Pancreas (tissue), 10 donors: ENCODE measurements at places on chromosomes 11 and 22. TPM values are rescaled to one million over a fixed set of nuclear protein-coding genes. Genes with fewer than 3 reads are reported as not detected.

Gene KLHL35
- polyA plus RNA-seq = 1.7 TPM

Gene MOV10L1
- 0.23 TPM for polyA plus RNA-seq

Gene FAT3
- polyA plus RNA-seq = 0.30 TPM

Gene C11orf97
- not detected for polyA plus RNA-seq

Gene ALDH3B1
- 9.5 TPM for polyA plus RNA-seq

- no peak overlapping the region for H3K27ac ChIP-seq
- no peaks in the 10 kb centered on the region for H3K27me3 ChIP-seq
- no peak for DNase-seq
- H3K36me3 ChIP-seq = no peaks in the 10 kb centered on the region
- H3K4me1 ChIP-seq = no peaks in the 10 kb centered on the region
These were observed 586.4 kb downstream of the BRD1 start for GRCh38 chr22:49241174-49241851.

DNA sequence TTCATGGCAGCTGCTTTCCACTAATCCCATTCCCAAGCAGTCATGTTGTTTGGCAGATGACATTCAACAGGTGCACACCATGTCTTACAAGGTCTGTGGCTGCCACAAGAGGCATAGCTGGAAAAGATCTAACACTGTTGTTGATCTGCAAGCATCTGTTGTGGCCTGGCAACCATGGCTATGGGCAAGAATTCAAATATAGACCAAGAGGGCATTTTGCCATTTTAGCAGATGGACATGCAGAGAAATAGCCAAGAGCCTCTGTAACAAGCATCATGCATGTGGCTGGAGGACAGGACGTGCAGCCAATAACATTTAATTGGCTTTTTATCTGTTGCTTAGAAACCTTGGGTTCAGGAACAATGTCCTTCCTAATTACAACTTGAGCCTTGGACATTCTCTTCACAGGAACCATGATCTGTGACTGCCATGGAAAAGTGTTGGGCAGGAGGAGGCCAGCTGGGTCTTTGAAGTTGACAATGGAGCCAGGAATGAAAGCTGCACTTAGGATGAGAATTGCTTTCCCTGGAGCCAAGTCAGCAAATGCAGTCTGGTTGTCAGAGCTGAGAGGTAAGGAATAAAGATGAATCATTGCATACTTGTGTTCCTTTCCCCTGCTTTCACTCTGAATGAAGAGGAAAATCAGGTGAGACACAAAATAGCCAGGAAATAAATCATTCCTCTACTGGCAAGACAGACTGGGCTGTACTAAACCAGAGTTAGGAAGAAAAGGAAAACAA is 113.6 kb upstream of the ANO5 start:
- peaks cover 34% of the 10 kb centered on the region for H3K4me1 ChIP-seq
- no peaks in the 10 kb centered on the region for H3K36me3 ChIP-seq
- peak overlapping the region; percentile 51 for H3K27ac ChIP-seq
- no peaks in the 10 kb centered on the region for H3K27me3 ChIP-seq

- H3K27ac ChIP-seq = no peak overlapping the region
- no peak overlapping the region for H3K4me3 ChIP-seq
- H3K36me3 ChIP-seq = no peaks in the 10 kb centered on the region
These were observed 643.8 kb upstream of the TENM4 start for GRCh38 chr11:80084608-80085007.

DNA sequence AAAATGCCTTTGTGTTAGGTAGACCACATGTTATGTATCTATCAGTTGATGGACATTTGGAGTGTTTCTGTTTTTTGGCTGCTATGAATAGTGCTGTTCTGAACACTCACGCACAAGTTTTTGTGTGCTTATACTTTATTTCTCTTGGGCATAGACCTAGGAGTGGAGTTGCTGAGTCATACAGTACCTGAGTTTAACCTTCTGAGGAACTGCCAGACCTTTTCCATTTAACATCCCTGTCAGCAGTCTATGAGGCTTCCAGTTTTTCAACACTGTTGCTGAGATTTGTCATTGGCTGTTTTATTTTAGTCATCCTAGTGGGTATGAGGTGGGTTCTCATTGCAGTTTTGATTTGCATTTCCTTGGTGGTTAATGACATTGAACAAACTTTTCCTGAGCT is 4.4 kb downstream of the CTTN start:
- no peak for DNase-seq
- H3K4me1 ChIP-seq = peaks cover 9% of the 10 kb centered on the region
- H3K27ac ChIP-seq = no peak overlapping the region
- H3K27me3 ChIP-seq = no peaks in the 10 kb centered on the region
- H3K4me3 ChIP-seq = no peak overlapping the region

- no peak overlapping the region for H3K27ac ChIP-seq
- H3K27me3 ChIP-seq = no peaks in the 10 kb centered on the region
- H3K4me1 ChIP-seq = no peaks in the 10 kb centered on the region
- no peaks in the 10 kb centered on the region for H3K36me3 ChIP-seq
These were observed 368.7 kb upstream of the TENM4 start for GRCh38 chr11:79809487-79809886.

GRCh38 chr11:2481253-2481652 is 36.4 kb downstream of the KCNQ1 start:
- H3K36me3 ChIP-seq = no peaks in the 10 kb centered on the region
- H3K27ac ChIP-seq = no peak overlapping the region
- H3K27me3 ChIP-seq = no peaks in the 10 kb centered on the region
- H3K4me3 ChIP-seq = no peak overlapping the region
- peaks cover 13% of the 10 kb centered on the region for H3K4me1 ChIP-seq
- no peak for DNase-seq

DNA sequence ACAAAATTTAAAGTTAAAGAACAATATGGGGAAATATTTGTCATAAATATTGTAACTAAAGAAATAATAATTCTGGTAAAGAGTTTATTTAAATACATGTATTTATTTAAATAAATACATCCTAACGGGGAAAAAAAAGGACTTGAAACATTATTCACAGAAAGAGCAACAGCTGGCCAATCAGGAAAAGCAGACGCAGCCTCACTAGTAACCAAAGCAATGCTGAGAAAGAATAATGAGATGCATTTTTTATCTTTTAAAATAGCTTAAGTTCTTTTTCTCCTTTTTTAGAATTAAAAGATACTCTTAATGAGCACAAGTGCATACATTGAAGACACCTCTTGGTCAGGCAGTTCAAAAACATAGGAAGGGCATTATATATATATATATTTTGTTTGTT is 2.6 kb upstream of the LTO1 start:
- H3K4me3 ChIP-seq = no peak overlapping the region
- no peaks in the 10 kb centered on the region for H3K27me3 ChIP-seq
- H3K36me3 ChIP-seq = no peaks in the 10 kb centered on the region
- peaks cover 6% of the 10 kb centered on the region for H3K4me1 ChIP-seq
- no peak overlapping the region for H3K27ac ChIP-seq

- H3K4me1 ChIP-seq = no peaks in the 10 kb centered on the region
- H3K4me3 ChIP-seq = no peak overlapping the region
- H3K27me3 ChIP-seq = no peaks in the 10 kb centered on the region
- no peak for DNase-seq
- no peaks in the 10 kb centered on the region for H3K36me3 ChIP-seq
- H3K27ac ChIP-seq = no peak overlapping the region
These were observed 607.0 kb upstream of the KIRREL3 start for GRCh38 chr11:127607487-127608085.

DNA sequence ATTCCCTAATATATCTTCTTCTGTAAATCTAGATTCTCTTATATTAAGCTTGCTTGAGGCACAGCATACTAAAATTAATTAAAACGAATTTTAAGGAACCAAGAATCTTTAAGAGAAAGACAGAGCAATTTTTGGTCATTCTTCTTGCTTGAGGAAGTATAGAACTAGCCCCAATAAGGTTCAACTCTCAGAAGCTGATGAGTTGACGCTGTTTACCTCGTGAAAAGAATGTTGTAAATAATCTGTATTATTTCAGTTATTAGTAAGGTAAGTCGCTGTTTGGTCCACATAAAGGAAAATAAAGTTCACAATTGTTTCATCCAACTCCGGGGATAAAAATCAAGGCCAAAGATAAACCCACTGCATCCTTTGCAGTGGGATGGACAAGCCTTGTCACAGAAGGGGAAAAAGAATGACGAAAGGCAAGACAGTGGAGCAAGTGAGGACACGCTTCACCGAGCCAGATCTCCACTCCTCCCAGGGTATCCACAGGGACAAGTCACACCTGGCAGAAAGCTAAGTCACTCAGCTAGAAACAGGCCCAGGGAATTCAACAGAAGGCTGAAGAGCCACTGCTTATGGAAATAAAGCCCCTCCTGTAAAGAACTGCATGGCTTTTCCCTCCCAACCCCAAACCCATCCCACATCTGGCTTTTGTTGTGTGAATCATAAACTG is 752 bp downstream of the POU2AF1 start:
- H3K4me1 ChIP-seq = no peaks in the 10 kb centered on the region
- H3K27ac ChIP-seq = no peak overlapping the region
- no peak overlapping the region for H3K4me3 ChIP-seq
- no peaks in the 10 kb centered on the region for H3K36me3 ChIP-seq
- DNase-seq = no peak
- H3K27me3 ChIP-seq = no peaks in the 10 kb centered on the region

DNA sequence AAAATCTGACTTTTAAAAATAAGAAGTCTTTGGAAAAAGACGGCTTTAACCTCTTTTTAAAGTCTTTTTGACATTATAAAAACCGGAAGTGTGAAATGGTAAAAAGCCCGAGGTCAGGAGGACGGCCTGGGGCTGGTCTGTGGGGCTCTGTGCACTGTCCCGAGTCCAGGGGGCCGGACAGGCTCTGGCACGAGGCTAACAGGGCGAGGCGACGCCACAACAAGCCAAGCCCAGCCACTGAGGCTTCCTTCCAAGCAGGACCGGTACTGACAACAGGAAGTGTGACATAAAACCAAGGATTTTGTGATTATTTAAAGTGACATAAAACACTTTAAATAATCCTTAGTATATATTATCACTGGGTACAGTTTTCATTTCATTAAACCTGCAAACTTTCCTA is 39.2 kb downstream of the BRD1 start:
- no peak for DNase-seq
- peaks cover 50% of the 10 kb centered on the region for H3K36me3 ChIP-seq
- peaks cover 6% of the 10 kb centered on the region for H3K4me1 ChIP-seq

DNA sequence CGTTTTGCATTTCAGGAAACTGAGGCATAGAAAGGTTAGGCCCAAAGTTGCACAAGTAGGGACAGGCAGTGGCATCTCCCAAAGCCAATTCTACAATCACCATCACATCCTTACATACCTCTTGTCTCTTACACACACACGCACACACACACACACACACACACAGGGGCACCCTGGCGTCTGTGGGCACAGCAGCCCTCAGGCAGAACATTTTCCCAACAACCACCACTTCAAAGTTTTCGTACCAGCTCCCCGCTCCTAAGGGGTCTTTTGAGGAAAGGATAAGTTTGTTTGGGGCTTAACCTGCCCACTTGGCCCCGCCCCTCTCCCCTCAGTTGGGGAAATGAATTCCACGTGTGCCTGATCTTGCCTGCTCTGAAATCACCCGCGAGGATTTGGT is 14.7 kb upstream of the LRRC32 start:
- H3K4me3 ChIP-seq = no peak overlapping the region
- no peaks in the 10 kb centered on the region for H3K4me1 ChIP-seq
- H3K36me3 ChIP-seq = no peaks in the 10 kb centered on the region
- no peaks in the 10 kb centered on the region for H3K27me3 ChIP-seq
- DNase-seq = no peak

DNA sequence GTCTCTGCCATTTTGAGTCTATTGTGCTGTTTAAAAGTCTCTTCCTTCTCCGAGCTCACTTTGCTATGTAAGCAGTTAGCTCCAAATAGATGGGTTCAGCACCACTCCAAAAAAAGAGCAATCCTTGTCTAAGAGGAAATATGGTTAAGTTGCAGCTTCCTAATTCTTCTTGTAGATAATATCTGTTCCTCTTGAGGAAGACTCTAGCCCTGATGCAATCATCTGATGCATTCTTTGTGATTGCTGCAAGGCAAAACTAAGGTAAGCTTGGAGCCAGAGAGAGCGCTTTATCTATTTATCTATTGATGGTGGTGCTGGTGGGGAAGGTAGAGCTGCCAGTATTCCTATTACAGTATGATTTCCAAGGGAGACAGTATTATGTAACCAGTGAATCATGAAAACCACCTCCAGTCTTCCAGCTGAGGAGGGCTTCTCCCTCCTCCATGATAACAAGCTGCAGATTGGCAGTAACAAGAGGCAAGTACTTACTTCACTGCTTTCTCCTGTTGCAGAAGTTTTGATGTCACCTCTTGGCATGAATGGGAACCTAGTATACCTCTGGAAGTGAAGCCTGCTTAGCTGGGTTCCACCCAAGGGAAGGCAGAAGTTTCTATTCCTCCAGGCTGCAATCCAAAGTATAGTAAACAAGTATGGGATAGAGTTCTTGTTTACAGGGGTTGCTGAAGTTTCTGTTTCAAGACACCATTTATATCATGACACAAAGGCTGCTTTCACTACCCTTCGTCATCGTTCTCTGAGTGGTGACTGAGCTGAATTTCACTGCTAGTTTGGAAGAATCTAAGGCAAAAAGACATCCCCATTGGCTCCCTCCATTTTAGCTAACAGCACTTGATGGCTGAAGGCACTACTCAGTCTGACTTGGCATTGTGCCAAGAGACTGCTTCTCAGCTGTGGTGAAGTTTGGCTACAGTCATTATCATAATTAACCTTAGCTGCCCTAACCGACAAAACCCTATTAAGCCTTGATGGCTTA is 49.7 kb downstream of the FDX1 start:
- no peak overlapping the region for H3K4me3 ChIP-seq
- DNase-seq = no peak
- H3K27ac ChIP-seq = no peak overlapping the region
- no peaks in the 10 kb centered on the region for H3K27me3 ChIP-seq
- no peaks in the 10 kb centered on the region for H3K4me1 ChIP-seq

- H3K27ac ChIP-seq = peak overlapping the region; percentile 87
- no peaks in the 10 kb centered on the region for H3K36me3 ChIP-seq
These were observed 2.0 kb downstream of the ST14 start for GRCh38 chr11:130161441-130162145.

- peaks cover 12% of the 10 kb centered on the region for H3K36me3 ChIP-seq
- no peaks in the 10 kb centered on the region for H3K27me3 ChIP-seq
- no peak overlapping the region for H3K27ac ChIP-seq
- no peak overlapping the region for H3K4me3 ChIP-seq
These were observed 37.1 kb downstream of the IGHMBP2 start for GRCh38 chr11:68940651-68941323.

DNA sequence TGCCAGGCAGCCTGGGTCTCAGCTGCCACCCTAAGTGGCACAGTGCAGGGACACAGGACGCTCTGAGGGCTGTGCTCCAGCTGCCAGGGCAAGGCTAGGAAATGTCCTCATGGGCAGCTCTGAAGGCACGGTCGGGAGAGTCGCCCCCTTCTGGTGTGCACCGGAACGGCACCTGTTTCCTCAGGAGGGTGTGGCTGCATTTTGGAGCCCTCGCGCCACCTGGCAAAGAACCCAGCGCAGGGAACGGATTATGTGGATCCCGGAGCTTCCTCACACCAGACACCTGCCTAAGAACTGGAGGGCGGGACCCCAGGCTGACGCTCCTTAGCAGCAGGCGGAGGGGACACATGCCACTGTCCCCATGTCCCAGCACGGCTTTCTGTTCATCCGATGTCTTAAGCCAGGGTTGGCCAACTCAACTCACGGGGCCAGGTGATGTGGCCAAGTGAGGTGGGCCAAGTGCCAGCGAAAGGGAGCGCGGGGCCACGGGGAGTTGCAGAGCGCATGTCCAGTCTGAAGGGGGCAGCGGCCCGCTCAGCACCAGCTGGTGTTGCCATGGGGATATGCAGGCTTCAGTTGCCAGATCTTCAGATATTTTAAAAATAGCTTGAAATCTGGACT is 5.1 kb upstream of the SLC22A8 start:
- DNase-seq = no peak
- H3K27ac ChIP-seq = no peak overlapping the region
- no peaks in the 10 kb centered on the region for H3K36me3 ChIP-seq
- H3K27me3 ChIP-seq = no peaks in the 10 kb centered on the region

GRCh38 chr11:12143461-12144258 is 33.3 kb downstream of the MICAL2 start:
- H3K27ac ChIP-seq = no peak overlapping the region
- H3K36me3 ChIP-seq = no peaks in the 10 kb centered on the region
- no peak for DNase-seq
